ENCODE measurements at places on chromosomes 13 and 19.

DNA sequence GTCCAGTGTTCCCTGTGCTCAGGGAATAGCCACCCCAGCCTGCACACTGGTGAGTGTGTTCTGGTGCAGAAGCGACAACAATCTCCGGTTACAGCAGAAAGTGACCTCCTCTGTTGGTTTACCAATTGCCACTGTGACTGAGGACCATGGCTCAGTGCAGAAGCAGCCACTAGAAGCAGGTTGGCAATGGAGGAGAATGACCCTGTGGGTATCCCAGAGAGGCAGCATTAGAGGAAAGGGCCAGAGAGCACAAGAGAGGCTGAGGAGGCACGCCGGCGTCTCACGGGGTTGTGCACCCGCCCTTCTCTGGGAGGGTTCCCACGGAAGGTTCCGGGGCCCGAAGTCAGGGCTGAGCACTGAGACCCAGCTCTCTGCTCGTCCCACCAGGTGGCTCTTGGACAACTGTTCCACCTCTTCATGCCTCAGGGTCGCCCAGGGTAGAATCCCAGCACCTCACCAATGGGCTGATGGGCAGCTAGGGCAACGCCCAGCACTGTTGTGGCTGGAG, 14.0 kb downstream of the PROZ start:
- no peak for DNase-seq

DNA sequence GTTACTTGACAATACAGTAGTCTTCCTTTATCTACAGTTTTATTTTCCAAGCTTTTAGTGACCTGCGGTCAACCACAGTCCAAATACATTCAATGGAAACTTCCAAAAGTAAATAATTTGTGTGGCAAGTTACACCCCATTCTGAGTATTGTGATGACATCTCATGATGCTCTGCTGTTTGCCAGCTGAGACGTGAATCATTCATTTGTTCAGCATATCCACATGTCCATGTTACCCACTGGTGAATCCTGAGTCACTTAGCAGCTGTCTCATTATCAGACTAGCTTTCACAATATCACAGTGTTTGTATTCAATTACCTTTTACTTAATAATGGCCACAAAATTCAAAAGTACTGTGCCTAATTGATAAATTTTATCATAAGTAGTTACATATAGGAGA, 179.8 kb downstream of the PRR20E start:
- no peak for DNase-seq

- DNase-seq: no peak
Measured at GRCh38 chr13:52838433-52839107, 9.9 kb downstream of the PCDH8 start.

GRCh38 chr19:52494518-52494917, 33.0 kb upstream of the ZNF808 start:
- no peak for DNase-seq

GRCh38 chr19:41025871-41026270, 34.8 kb downstream of the CYP2B6 start:
- no peak for DNase-seq

GRCh38 chr13:34619326-34619725, 322.7 kb upstream of the NBEA start:
- no peak for DNase-seq

GRCh38 chr19:41106177-41106576, 8.1 kb upstream of the CYP2F1 start:
- DNase-seq: no peak

DNA sequence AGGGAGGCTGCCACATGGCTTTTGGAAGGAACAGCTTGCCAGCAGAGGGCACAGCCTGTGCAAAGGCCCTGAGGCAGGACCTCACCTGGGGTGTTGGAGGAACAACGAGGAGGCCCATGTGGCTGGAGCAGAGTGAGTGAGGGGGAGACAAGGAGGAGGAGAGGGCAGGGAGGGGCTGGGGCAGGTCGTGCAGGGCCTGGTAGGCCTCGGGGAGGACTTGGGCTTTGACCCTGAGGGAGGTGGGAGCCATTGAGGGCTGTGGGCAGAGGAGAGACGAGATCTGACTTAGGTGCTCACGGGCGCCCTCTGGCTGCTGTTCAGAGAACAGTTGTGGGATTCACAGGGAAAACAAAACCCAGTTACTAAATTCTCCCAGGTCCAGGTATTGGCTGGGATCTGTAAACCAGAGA, 25.2 kb downstream of the ZNRF4 start:
- no peak for DNase-seq

DNA sequence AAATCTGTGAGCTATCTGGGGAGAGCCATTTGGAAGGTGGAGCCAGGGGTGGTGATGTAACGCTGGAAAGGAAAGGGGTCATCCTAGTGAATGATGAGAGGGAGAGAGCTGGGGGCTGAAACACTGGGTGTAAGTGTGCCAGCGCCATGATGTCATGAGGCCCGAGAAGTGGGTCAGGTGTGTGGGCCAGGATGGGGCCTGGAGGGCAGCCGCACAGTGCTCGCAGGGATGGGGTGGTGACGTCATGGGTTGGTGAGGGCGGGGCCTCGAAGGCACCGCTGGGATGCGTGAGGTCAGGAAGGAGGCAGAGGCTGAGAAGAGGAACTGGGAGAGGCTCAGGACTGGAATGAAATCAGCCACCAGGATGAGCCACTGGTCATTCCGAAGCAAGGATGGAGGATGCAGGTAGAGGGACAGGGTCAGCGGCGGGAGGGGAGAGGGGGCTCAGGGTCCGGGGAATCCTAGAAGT, 4.4 kb downstream of the CCDC61 start:
- DNase-seq: no peak

DNA sequence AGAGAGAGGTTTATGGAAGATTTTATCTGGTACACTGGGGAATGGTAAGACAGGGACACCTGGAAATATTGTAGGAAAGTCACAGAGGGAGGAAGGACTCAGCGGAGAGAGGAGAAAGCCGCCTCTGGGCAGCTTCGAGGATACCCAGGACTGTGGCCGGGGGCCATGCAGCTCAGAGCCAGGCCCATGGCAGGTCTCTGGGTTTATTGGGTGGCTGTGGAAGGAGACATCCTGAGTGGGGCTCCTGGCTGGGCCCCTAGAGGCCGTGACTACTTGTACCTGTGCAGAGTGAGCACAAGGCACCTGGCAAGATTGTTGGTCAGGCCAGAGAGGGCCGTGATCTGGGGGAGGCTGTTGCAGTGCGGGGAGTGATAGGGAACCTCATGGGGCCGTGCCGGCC, 3.4 kb downstream of the DAZAP1 start:
- no peak for DNase-seq

DNA sequence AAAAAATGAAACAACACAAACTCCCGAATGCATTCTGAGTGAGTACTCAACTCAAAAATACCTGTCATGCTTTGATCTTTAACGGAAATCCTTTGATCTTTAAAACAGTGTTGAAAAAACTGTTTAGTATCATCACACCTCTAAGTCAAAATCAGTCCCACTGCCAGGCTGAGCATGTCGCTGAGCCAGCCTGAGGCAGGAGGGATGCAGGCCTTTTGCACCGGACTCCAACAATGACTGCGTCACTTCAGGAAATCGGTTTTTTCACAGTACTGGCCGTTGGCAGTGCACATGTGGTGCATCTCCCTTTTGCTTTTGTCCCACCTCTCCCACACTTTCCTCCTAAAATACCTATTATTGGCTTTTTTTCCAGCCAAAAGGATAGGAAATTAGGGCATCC, 78.2 kb downstream of the SHISA2 start:
- no peak for DNase-seq

DNA sequence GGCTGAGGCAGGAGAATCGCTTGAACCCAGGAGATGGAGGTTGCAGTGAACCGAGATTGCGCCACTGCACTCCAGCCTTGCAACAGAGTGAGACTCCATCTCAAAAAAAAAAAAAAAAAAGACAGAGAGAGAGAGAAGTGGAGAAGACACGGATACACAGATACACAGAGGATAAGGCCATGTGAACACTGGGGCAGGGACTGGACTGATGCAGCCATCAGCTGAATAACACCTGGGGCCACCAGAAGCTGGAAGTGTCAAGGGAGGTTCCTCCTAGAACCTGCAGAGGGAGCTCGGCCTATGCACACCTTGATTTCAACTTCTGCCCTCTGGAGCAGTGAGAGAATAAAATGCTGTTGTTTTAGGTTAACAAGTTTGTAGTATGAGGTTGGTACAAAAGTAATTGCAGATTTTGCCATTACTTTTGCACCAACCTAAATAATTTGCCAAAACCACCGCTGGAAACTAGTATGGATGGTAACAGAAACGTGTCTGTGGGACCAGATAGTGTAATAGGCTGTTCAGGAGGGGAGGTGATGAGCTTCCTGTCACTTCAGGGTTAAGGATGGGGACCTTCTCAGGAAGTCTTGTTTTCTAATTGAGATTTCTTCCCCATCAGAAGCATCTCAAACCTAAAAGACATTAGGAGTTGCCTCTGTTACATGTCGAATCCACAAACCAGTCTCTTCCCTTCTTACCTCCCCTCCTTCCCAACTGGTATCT, 36.4 kb upstream of the IGSF23 start:
- no peak for DNase-seq

DNA sequence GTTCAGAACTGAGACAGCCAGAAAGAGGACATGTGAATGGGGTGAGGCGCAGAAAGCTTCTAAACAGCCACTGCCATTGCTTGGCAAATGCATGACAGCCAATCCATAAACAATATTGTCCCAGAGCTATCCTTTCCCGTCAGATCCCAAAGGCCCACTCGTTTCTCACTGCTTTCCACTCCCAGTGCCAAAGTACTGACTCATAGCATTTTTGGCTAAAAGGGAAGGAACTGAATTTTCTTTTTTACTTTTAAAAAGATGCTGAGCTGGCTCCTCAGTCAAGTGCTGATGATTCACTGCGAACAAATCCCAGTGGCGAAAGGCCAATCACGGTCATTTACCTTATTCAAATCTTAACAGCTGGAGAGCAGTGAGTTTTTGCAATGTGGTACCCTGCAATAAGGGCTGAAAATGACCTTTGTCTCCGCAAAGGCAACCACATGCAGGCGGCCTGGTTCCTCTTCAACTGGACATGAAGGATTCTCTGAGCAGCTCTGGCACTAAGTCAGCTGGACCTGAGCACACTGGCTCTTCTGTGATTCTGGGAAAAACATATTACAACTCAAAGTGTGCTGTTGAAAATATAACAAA, 151.7 kb downstream of the DCLK1 start:
- DNase-seq: peak; percentile 9

DNA sequence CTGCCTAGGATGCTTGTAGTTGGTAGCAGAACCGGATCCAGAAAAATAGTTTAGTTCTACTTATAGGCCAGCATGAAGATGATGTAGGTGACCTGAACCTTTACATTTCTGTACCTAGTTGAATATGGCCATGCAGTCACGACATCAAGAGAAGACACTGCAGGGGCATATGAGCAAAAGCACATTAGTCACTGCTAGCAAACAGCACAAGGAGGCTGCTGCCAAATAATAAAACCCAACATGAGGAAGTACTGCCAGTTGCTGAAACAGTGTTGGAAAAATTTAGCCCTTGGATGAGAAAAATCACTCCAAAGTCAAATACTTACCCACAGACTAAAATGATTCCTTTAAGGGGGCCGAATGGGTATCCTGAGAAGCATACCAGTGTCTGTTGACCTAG, 20.8 kb downstream of the ERICH6B start:
- DNase-seq: no peak

Measured in esophagus squamous epithelium (tissue), 5 donors.